ENCODE measurements at places on chromosomes 2 and 18.

- no peak for DNase-seq
These were observed 31.4 kb downstream of the CCDC93 start for GRCh38 chr2:117982376-117983033.

DNA sequence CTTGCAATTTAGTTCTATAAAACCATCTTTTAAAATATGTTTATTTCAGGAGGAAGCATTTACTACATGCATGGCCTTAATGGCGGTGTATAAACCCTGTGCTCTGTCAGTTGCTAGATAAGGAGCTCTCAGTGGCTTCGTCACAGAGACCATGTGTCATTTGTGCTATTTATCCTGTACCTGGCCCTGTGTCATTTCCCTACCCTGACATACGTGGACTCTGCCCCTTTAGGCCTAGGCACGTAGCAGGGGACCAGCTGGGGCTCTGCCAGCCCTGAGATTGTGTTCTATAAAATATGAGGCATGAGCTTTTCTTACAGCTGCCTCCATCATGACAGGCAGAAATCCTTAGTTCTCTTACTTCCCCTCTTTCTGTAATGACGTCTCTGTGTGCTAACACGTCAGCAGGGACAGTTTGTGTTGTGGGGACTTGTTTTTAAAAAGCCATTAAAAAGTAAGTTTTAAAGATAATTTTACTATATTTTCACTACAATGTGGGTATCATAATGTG lies 88.0 kb downstream of the ITGB1BP1 start:
- no peak for DNase-seq

DNA sequence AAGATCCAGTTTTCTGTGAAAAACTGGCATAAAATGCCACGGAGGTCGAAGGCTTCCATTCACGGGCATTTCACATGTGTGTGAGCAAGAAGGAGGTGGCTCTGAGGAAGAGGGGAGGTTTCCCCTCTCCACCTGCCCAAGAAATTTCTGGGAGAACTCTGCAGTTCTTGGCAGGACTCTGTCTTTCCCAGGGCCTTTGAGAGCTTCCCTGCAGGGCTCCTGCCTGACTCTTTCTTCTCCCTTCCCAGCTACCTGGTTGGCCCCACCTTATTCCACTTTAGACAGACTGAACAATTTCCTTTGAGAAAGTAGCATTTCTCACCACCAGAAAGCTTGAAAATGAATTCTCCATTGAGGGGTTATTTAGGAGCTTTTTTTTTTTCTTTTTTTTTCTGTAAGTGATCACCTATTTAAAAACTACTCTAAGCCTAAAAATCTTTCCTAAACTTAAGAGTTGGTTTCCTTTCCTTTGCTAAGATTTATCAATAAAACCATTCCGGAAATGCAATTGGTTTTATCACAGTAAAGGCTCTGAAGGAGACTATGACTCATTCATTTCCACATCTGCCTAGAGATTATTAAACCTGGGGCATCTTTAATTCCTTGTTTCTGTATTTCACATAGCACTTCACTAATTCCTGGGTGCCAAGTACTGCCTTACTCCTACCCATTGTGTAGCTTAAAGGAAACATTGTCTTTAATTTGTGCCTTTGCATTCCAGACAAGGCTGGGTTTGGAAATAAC lies 59.3 kb downstream of the UNC80 start:
- no peak for DNase-seq

DNA sequence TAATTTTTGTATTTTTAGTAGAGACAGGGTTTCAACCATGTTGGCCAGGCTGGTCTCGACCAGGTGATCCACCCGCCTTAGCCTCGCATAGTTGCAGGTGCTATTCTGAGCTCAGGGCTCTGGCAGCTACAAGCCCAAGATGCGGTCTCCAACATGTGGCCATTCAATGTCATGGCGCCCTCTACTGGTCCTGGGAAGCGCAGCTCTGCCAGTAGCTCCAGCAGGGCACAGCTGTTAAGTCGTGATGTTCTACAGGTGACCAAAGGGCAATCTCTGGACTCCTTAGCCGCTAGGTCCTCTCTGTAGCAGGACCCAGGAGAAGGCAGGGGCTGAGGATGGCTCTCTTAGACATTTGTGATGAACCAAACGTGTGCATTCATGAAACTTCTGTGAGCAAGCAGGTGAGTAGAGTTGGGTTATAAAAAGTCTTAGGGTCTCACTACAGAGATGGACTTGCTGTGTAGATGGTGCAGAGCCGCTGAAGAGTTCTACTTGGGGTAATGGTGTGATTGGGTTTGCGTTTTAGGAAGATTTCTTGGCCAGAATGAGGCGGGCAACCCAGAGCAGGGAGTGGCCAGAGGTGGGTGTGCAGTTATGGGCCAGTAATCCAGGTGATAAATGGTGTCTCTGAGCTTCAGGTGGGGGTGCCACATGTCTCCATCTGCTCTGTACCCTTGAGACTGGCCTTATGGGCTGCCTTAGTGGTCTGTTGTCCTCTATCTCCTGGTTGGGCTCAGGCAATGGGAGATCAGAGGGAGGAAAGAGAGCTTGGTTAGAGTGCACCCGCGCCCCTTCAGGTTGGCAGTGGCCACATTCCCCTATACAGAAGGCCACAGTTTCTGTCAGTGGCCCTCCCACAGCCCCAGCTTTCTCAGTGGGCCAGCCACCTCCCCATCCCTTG lies 31.0 kb downstream of the IL37 start:
- peak; percentile 65 for DNase-seq

- DNase-seq: peak; percentile 30
These were observed 32.6 kb upstream of the KCMF1 start for GRCh38 chr2:84938194-84938879.

- DNase-seq: peak; percentile 69
These were observed 321.8 kb downstream of the ZEB2 start for GRCh38 chr2:144198116-144198515.

DNA sequence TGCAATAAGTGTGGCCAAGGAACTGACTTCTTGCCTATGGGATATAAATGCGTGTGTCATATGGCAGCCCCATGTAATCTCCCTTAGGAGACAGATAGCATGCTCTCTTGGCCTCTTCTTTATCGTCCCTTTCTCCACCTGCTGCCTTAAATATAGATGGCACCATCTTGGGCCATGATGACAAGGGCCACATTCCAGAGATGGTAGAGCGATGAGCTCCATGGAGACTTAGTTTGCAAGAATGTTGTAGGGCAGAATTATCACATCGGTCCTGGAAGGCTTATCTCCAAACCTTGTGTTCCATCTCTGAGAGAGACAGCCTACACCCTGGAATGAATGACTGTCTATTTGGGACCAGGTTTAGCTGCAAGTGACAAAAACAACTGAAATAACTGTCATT lies 536.7 kb downstream of the TNS1 start:
- no peak for DNase-seq

- DNase-seq: no peak
These were observed 75.5 kb upstream of the TAF1B start for GRCh38 chr2:9767656-9768281.

DNA sequence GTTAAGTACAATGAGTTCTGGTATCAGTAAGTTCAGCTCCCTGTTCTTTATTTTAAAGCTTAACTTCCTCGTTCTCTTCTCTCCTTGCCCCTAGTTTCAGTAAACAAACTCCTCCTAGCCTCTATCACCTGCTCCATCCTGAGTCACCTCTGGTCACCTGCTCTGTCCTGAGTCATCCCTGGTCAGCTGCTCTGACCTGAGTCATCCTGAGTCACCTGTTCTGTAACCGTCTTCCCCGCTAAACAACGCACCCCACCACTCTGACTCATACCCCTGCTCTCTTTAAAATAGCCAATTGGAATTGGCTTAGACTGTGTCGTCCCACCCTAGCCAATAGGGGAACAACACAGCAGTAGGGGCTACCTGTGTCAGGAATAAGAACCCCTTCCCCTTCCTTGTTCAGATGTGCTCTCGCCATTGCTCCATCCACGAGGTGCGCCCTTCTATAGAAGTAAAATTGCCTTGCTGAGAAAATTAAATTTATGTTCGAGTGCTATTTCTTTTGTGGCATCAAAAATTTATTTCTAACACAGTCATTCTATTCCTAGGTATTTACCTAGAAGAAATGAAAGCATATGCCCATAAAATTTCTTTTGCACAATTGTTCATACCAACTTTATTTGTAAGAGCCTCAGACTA lies 24.9 kb upstream of the RMND5A start:
- DNase-seq: peak; percentile 64

- DNase-seq: peak; percentile 17
These were observed 96.4 kb downstream of the EN1 start for GRCh38 chr2:118750959-118751565.

DNA sequence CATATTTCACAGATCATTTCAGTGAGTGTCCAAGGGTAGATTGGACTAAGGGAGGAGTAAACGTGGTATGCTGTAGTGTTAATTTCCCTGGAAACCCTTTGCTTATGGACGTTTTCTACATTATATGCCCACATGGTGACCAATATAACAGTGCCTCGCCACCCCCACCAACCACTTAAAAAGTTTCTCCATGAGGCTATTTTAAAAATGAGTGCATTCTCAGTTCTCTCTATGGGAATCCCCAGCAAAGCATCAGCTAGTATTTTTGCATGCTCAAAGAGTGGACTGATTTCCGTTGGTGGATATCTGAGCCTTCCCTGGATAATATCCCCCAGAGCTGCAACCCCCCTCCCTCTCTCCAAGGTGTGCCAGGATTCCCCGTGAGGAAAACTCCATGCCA lies 73.2 kb downstream of the TGFA start:
- DNase-seq: no peak

DNA sequence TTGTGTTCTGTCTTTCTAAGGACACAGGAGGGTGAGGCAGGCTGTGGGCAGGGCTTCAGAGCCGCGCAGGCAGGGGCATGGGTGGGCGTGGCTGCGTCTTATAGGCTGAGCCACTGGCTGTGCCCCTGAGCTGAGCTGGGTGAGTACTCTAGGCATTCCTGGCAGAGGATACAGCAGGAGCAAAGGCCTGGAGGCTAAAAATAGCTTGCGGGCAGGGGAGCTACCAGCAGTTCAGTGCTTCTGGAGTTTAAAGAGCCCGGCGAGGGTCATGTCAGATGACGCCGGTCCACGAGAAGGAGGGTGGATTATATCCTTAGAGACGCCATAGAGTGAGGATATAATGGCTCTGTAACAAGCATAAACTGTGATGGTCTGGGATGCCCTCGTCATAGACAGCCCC lies 31.5 kb upstream of the PDIA6 start:
- DNase-seq: peak; percentile 79

GRCh38 chr2:224734949-224735348 lies 18.8 kb upstream of the CCDC195 start:
- DNase-seq: no peak

GRCh38 chr18:46418663-46419260 lies 238.3 kb downstream of the LOXHD1 start:
- DNase-seq: no peak

DNA sequence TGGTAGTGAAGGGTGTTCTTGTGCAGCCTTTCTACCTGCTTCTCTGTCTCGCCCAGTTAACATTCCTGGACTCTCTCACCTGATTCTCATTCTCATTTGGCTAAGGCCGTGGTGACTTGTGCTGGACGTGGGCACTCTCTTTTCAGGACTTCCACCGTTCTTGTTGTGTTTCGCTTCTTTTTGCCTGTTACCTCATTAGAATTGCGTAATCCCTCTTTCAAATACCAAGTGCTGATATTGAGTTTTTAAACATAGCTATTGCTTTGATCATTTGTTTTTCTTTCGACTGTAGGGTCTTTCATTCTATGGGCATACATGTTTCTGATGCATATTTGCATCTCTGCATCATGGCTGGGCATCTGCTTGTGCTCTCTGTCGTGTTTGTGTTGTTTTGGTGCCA lies 287.0 kb downstream of the ALPK2 start:
- DNase-seq: no peak

All from amniotic epithelial cell (primary cell).